ENCODE measurements at places on chromosomes 13 and 19.

- no peak for DNase-seq
Observed at GRCh38 chr13:41008349-41008980, 10.7 kb downstream of the ELF1 start.

DNA sequence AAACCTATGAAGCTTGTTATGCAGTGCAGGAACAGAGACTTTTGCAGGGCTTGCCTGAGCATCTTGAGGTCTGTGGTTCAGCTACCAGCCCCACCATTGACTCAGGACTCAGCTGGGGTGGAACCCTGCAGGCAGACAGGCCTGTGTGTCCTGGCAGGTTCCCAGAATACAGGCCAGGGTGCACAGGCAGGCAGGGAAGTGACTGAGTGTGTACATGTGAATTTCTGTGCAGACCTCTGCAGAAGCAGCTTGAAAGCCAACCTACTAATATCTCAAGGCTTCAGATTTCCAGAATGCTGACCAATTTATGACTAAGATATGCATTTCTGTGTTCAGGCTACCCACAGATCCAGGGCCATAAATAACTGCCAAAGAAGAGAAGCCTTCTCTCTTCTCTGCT is 254.4 kb downstream of the DLEU7 start:
- no peak for DNase-seq

- no peak for DNase-seq
Observed at GRCh38 chr13:81986308-81986707, 1645.4 kb upstream of the SPRY2 start.

DNA sequence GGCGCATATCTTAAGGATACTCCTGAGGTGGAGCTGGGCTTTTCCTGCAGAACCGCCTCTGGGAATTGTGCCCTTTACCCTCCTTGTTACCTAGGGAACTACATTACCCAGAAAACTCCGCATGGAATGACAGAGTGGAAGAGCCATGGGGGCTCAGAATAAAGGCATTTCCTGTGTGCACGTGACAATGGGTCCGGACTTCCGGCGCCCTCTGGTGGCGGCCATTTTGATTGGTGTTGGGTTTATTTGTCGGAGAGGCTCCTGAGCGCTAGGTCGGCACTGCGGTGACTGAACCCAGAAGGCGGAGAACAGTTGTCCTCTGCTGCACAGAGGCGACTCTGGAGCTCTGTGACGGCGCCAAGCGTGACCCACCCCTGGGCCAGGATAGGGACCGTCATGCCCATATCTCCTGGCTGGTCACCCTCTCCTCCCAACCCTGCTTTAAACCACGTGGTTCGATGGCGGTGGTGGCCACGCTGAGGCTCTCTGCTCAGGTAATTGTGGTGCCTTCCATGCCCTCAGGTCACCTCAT is at the start of gene ZNF587B:
Gene ZNF587B (plus strand): TSS at position 229 of the 532 bp plus-strand sequence. CDS start 230 bp downstream, at position 459.
- DNase-seq, result no peak

DNA sequence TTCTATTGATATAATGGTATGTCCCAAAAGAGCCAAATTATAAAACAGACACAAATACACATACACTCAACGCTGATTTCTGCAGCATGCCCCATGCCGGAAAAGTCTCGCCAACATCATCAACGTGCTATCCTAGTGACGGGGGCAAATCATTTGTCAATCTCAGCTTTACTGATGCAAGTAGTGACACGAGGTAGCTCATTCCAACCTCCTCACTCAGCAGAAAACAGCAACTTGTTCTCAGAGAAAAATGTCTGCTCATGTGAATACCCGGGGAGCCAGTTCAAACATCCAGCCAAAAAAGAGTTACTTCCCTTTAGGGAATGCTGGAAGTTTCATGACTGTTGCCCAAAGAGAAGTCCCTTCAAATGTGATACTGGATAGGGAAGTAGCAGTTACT is 46.3 kb downstream of the SOX21 start:
- DNase-seq, result no peak

DNA sequence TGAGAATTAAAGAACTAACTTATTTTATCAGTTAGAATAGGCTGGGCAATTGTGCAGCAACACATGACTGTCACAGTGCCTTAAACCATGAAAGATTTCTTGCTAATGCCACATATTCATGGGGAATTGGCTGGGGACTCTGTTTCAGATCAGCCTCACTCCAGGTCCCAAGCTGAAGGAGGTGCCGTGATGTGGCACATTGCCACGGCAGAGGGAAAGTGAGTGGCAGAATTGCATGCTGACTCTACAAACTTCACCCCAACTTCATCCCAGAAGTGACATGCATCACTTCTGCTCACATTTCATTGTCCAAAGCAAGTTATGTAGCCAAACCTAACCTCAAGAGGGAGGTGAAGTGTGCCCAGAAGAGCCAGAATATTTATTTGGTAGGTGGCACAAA is 37.8 kb downstream of the OLFM4 start:
- no peak for DNase-seq

DNA sequence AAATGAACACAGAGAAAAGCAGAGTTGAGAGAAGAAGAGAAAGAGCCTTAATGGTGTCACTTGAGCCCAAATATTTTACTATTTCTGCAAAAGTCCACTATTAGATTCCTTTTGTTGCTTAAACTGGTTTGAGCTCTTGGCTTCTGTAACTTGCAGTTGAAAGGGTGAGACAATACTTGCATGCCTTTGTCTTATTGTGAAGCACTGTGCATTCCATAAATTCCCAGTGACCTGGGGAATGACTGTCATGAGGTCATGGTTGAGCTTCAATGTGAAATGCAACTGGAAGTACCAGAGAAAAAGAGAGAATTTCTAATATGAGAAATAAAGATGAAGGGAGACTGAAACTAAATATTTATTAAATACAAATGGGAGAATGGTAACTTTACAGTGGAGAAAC is 310.9 kb downstream of the TDRD3 start:
- DNase-seq, result no peak

GRCh38 chr19:40530091-40530901 is 46.4 kb upstream of the SHKBP1 start:
- no peak for DNase-seq

GRCh38 chr13:78662467-78662866 is 3.5 kb upstream of the OBI1 start:
- DNase-seq, result no peak

DNA sequence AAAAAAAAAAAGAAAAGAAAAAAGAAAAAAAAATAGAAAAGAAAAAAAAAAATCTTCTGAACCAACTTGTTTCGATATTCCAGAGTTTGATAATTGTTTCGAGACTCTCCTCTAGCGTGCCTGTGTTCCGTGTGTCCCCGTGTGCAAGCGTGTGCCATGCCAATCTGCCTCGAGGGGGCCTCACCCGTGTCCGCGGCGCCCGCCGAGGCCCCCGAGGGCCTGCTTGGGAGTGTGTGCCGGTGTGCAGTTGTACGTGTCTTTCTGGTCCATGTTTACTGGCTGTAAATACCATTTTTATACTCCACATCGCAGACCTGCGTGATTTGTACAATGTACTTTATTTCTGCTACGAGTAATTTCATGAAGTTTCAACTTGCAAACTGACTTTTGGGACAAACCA is 69.9 kb upstream of the NFIC start:
- DNase-seq, result no peak

Measured in NCI-H446 treated with DMSO at 0.1 percent for 48 hours (cell line).